ENCODE measurements at places on chromosomes 13 and 19.
A peak's percentile ranks its signal among the peaks of the same experiment; 100 is the strongest.

GRCh38 chr19:58154287-58154678 lies 3.7 kb upstream of the ZNF329 start:
- H3K27me3 ChIP-seq, result no peaks in the 10 kb centered on the region
- H3K27ac ChIP-seq, result peak overlapping the region; percentile 74
- DNase-seq, result no peak

GRCh38 chr19:55603581-55604292 lies 1.7 kb upstream of the ZNF865 start:
- H3K36me3 ChIP-seq, result peaks cover 16% of the 10 kb centered on the region
- peak overlapping the region; percentile 85 for H3K4me3 ChIP-seq
- H3K27me3 ChIP-seq, result no peaks in the 10 kb centered on the region
- peak overlapping the region; percentile 78 for H3K27ac ChIP-seq

GRCh38 chr13:27607125-27607524 lies 13.2 kb downstream of the LNX2 start:
- peaks cover 6% of the 10 kb centered on the region for H3K36me3 ChIP-seq
- no peak overlapping the region for H3K27ac ChIP-seq
- DNase-seq, result no peak
- H3K4me3 ChIP-seq, result no peak overlapping the region
- H3K4me1 ChIP-seq, result peaks cover 16% of the 10 kb centered on the region
- H3K27me3 ChIP-seq, result no peaks in the 10 kb centered on the region

DNA sequence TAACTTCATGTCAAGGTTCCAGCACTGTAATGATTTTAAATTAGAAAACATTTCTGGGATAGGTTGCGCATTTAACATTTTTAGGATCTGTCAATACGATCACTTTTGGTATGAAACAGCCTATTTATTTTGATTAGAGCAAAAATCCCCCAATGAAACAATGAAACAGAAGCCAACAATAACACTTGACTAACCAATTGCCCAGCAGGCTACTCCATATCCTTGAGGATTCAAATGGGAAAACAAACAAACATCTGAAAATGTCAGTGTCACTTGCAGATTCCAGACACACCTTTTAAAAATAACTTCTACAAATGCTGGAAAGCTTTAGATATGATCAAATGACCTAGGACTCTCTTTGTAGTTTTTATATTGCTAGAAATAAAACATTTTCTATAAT lies 1412.5 kb upstream of the PRR20A start:
- no peaks in the 10 kb centered on the region for H3K4me1 ChIP-seq
- no peak for DNase-seq
- no peaks in the 10 kb centered on the region for H3K27me3 ChIP-seq

GRCh38 chr19:38384209-38385027 lies 3.4 kb downstream of the GGN start:
- H3K36me3 ChIP-seq, result peaks cover 29% of the 10 kb centered on the region
- H3K27me3 ChIP-seq, result peaks cover 14% of the 10 kb centered on the region
- H3K4me3 ChIP-seq, result no peak overlapping the region
- no peak for DNase-seq
- peaks cover 11% of the 10 kb centered on the region for H3K4me1 ChIP-seq

GRCh38 chr19:46806656-46807055 lies 18.3 kb upstream of the SLC1A5 start:
- no peak overlapping the region for H3K4me3 ChIP-seq
- H3K4me1 ChIP-seq, result no peaks in the 10 kb centered on the region
- no peaks in the 10 kb centered on the region for H3K36me3 ChIP-seq
- H3K27ac ChIP-seq, result no peak overlapping the region
- DNase-seq, result no peak
- no peaks in the 10 kb centered on the region for H3K27me3 ChIP-seq

DNA sequence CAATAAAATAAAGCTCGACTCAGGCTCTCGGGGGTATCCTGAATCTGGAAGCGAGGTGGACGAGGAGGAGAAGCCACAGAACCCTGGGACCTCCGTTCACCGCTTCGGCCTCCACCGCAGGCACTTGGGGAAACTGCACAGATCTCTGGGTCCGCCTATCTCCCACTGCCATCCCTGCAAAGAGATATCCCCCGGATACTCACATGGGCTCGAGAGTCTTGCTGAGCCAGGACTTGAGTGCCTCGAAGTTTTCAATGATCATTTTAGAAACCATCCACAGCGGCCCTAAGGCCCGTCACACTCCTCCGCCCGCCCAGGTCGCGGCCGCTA lies 589 bp downstream of the RBM26 start:
- H3K36me3 ChIP-seq, result peaks cover 13% of the 10 kb centered on the region
- no peaks in the 10 kb centered on the region for H3K27me3 ChIP-seq
- no peak overlapping the region for H3K4me3 ChIP-seq

DNA sequence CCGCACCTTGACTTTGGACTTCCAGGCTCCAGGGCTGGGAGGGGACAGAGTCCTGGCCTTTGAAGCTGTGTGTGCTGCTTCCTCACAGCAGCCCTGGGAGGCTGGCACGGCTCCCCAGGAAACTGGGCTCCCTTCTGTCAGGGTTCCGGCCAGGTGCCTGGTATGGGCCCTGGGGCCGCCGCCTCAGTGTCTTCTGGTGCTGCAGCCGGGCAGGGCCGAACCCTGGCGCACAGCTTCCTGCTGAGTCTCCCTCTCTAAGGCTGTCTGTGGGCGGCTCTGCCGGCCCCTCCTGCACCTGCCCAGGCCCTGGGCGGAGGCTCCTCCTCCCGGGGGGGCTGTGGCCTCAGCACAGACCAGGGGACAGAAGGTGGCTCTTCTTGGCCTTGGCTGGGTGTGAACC lies 32.4 kb downstream of the GPX4 start:
- H3K27me3 ChIP-seq, result no peaks in the 10 kb centered on the region
- H3K27ac ChIP-seq, result no peak overlapping the region
- H3K36me3 ChIP-seq, result peaks cover 13% of the 10 kb centered on the region
- peaks cover 5% of the 10 kb centered on the region for H3K4me1 ChIP-seq

GRCh38 chr13:29954082-29955028 lies 103.9 kb upstream of the UBL3 start:
- peak; percentile 50 for DNase-seq
- peaks cover 2% of the 10 kb centered on the region for H3K27me3 ChIP-seq
- H3K4me3 ChIP-seq, result peak overlapping the region; percentile 76
- no peaks in the 10 kb centered on the region for H3K36me3 ChIP-seq
- peaks cover 29% of the 10 kb centered on the region for H3K4me1 ChIP-seq
- H3K27ac ChIP-seq, result peak overlapping the region; percentile 91

DNA sequence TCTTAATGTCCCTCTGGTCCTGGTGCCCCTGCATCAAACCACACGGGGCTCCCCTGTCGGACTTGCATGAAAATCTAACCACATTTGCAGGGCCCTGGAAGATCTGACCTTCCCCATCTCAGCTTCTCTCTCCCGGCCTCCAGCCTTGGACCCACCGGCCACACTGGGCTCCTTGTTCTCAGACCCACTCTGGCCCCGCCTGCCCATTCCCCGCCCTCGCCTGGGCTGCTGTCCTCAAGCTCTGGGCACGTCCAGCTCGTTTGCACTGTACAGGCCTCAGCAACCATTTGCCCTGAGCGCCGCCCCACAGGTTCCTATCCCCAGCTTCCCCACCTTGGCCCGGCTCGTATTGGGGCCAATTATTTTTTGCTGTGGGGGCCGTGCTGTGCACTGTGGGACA lies 10.5 kb downstream of the MYO9B start:
- no peaks in the 10 kb centered on the region for H3K27me3 ChIP-seq
- peaks cover 23% of the 10 kb centered on the region for H3K36me3 ChIP-seq
- no peak for DNase-seq
- H3K4me3 ChIP-seq, result no peak overlapping the region
- no peak overlapping the region for H3K27ac ChIP-seq
- peaks cover 40% of the 10 kb centered on the region for H3K4me1 ChIP-seq

GRCh38 chr13:72293206-72293605 lies 426.2 kb upstream of the DACH1 start:
- H3K27me3 ChIP-seq, result no peaks in the 10 kb centered on the region
- H3K4me1 ChIP-seq, result no peaks in the 10 kb centered on the region
- H3K4me3 ChIP-seq, result no peak overlapping the region
- H3K27ac ChIP-seq, result no peak overlapping the region
- DNase-seq, result no peak

- H3K36me3 ChIP-seq, result peaks cover 12% of the 10 kb centered on the region
- H3K27me3 ChIP-seq, result no peaks in the 10 kb centered on the region
- no peak overlapping the region for H3K4me3 ChIP-seq
- H3K27ac ChIP-seq, result no peak overlapping the region
- no peak for DNase-seq
Observed at GRCh38 chr19:5011476-5012238, 42.7 kb downstream of the KDM4B start.

GRCh38 chr19:39284032-39284431 lies 12.2 kb upstream of the IFNL1 start:
- H3K4me1 ChIP-seq, result no peaks in the 10 kb centered on the region
- peaks cover 2% of the 10 kb centered on the region for H3K36me3 ChIP-seq
- H3K27me3 ChIP-seq, result peaks cover 55% of the 10 kb centered on the region
- no peak for DNase-seq

GRCh38 chr19:18440415-18440877 lies 2.5 kb upstream of the ISYNA1 start:
- H3K27ac ChIP-seq, result peak overlapping the region; percentile 42
- peaks cover 14% of the 10 kb centered on the region for H3K4me1 ChIP-seq
- peak; percentile 59 for DNase-seq
- no peaks in the 10 kb centered on the region for H3K27me3 ChIP-seq

DNA sequence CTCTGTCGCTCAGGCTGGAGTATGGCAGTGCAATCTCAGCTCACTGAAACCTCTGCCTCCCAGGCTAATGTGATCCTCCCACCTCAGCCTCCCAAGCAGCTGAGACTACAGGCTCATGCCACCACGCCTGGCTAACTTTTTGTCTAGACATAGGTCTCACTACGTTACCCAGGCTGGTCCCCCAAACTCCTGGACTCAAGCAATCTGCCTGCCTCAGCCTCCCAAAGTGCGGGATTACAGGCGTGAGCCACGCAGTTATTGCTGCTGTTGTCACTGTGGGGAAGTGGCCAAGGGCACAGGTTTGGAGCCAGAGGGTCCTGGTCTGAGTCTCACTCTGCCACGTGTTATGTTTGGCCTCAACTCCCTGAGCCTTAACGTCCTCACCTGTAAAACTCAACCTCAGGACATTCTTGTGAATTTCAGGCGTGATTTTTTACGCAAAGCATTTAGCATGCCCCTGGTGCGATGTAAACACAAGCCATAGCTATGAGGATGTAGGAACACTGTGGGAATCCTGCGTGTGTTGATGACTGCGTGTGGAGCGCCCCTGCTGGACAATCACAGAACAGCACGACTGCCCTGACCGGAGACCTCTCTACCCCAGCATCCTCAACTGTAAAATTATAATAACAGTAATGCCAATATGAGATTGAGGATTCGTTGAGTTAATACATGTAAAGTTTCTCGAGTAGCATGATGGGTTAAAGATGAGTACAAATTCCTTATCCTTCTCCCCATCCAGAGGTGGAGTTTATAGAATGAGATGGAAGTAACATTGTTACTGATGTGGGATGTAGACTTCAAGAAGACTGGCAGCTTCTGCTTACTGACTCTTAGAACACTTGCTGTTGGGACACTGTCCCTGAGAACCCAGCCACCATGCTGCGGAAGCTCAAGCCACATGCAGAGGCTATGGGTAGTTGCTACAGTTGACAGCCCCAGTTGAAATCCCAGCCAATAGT lies 41.8 kb upstream of the PNMA8B start:
- peaks cover 7% of the 10 kb centered on the region for H3K4me1 ChIP-seq
- peaks cover 6% of the 10 kb centered on the region for H3K27me3 ChIP-seq
- peak; percentile 73 for DNase-seq
- no peaks in the 10 kb centered on the region for H3K36me3 ChIP-seq

- H3K36me3 ChIP-seq, result peaks cover 16% of the 10 kb centered on the region
- peaks cover 3% of the 10 kb centered on the region for H3K4me1 ChIP-seq
- H3K4me3 ChIP-seq, result no peak overlapping the region
- no peak for DNase-seq
- no peaks in the 10 kb centered on the region for H3K27me3 ChIP-seq
- H3K27ac ChIP-seq, result peak overlapping the region; percentile 49
Observed at GRCh38 chr13:27662738-27663470, 41.2 kb downstream of the POLR1D start.

DNA sequence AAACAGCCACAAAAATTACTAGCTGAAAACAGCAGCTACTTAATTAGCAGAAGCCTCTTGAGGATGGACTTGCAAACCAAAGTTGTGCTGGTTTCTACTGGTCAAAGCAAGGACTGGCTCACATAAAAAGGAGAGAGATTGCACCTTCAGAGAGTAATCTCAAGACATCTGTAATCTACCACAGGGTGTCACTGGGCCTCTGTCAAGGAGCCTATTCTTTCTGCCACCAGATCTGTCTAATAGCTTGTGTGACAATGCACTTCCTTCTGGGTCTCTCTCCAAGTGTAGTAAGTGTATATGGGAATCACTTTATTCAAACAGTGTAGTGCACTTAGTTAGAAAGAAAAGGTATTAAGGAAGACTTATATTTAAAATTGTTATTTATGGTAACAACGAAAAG lies 24.4 kb upstream of the ZNF561 start:
- peaks cover 53% of the 10 kb centered on the region for H3K36me3 ChIP-seq
- no peak for DNase-seq
- H3K27me3 ChIP-seq, result no peaks in the 10 kb centered on the region
- no peak overlapping the region for H3K27ac ChIP-seq

DNA sequence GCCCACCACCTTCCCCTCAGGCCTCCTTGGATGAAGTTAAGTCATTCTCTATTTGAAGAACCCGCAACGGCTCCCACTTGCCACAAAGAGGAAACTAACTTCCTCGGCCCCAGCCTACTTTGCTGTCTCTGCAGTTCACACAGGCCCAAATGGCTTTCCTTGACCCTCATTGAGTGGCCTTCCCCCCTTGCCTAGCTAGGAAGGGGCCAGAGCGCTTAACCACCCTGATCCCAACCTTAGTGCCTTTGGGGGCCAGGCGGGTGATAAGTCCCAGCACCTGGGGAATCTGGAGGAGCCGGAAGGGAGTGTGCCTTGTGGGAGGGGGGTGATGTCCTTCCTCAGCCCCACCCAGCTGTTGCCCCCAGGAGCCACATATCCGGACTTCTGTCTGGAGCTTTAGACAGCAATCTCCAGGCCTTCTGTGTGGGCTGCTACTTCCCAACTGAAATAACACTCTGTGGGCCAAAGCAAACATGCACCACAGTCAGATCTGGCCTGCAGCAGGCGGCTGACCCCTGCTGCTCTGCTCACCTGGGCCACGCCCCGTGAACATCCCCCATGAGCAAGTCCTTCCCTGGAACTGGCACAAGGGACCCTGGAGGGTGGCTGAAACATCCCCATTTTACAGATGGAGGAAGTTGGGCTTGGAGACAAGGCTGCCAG lies 10.5 kb downstream of the NECTIN2 start:
- H3K36me3 ChIP-seq, result no peaks in the 10 kb centered on the region
- DNase-seq, result no peak
- peaks cover 9% of the 10 kb centered on the region for H3K4me1 ChIP-seq
- no peak overlapping the region for H3K4me3 ChIP-seq
- H3K27me3 ChIP-seq, result peaks cover 12% of the 10 kb centered on the region
- H3K27ac ChIP-seq, result peak overlapping the region; percentile 22

DNA sequence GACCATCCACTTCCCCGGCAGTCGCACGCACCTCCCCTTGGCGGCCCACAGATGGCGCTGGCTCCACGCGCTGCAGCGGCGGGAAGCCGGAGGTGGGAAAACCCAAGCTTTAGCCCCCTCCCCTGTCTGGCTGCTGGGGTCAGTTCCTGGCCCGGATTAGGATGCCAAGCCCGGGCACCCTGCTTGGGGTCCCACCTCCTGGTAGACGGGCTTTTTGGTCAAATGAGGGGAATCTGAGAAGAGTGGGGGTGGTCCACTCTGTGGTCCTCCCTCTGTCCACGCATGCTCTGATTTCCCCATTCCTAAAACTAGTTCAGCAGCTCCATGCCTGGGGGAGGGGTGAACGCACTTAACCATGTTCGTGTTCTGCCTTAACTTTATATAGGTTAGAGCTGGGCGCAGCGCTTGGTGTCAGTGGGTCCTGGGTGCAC lies 8.1 kb upstream of the ADGRE2 start:
- H3K36me3 ChIP-seq, result no peaks in the 10 kb centered on the region
- peak; percentile 47 for DNase-seq
- peaks cover 6% of the 10 kb centered on the region for H3K4me1 ChIP-seq
- peaks cover 28% of the 10 kb centered on the region for H3K27me3 ChIP-seq
- H3K27ac ChIP-seq, result no peak overlapping the region
